ENCODE measurements at places on chromosomes 1 and 21.

- no peak for DNase-seq
Observed at GRCh38 chr1:178048426-178048825, 45.5 kb upstream of the RASAL2 start.

DNA sequence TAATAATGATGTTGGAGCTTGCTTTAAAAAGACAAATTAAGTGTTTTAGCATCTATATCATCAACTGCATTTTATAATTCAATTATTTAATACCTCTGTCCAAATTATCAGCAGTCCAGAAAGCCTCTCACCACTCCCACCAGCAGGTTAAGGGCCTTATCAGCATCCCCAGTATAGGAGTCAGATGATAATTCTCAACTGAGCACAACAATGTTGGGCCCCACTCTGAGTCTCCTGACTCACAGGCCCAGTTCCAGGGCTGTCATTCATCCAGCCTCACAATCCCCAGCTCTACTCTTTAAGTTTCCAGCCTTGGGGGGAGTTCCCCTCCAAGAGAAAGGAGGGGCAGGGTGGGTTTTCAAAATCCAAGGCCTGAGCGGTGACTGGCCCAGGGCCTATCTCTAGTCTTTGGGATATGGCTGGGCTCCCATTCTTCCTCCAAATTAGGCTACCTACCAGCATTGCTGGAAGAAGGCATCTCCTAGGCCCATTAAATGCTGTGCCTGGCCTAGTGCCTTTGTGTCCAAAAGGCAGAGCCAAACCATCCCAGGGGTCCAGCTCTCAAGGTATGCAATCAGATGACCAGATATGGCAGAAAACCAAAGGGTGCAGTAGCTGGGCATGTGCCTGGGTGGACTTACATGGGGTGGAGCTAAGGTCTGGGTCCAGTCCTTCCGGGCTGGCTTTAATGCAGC, 134.1 kb downstream of the GLUL start:
- DNase-seq, result no peak

- DNase-seq, result no peak
Observed at GRCh38 chr1:240538776-240539430, 73.1 kb downstream of the GREM2 start.

GRCh38 chr21:15625363-15625762, 104.4 kb upstream of the USP25 start:
- no peak for DNase-seq

GRCh38 chr1:174118751-174119150, 40.6 kb upstream of the RABGAP1L start:
- no peak for DNase-seq

- no peak for DNase-seq
Observed at GRCh38 chr1:55010887-55011217, 12.1 kb downstream of the BSND start.

DNA sequence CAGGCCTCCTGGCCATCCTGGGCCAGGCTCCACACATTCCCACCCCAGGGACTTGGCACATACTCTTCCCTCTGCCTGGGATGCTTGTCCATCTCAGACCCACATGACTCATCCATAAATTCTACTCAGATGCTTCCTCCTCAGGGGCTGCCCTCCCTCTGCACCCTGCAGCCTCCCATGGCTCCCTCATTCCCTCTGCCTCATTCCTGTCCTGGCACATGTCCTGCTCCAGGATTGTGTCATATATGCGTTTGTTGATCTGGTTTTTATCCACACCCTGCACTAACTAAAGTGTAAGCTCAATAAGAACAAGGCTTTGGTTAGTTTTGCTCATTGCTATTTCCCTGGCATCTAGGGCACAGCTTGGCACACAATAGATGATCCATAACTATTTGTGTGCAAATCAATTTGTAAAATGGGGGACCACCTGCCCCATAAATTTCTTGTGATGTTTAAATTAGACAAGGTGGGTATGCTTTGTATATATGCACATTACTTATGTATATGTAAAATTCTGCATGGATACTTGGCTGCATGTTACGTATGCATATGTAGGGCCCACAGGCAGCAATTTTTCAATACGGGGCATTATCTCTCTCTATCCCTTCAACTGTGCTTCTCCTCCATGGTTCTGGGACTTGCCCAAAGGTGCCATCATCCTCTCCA, 191.4 kb downstream of the PTPRU start:
- DNase-seq, result no peak

DNA sequence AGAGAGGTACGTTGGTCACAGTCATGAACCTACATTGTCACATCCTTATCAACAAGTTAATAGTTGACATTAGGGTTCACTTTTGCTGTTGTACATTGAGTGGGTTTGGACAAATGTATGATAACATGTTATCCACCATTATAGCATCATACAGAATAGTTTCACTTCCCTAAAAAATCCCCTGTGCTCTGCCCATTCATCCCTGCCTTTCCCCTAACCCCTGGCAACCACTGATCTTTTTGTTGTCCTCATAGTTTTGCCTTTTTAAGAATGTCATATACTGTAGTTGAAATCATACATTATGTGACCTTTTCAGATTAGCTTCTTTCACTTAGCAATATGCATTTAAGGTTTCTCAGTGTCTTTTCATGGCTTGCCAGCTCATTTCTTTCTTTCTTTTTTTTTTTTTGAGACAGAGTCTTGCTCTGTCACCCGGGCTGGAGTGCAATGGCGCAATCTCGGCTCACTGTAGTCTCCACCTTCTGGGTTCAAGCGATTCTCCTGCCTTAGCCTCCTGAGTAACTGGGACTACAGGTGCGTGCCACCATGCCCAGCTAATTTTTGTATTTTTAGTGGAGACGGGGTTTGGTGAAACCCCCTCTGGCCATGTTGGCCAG, 50.6 kb downstream of the UCK2 start:
- no peak for DNase-seq
